ENCODE measurements at places on chromosomes 2 and 18.

GRCh38 chr2:133633881-133634409 lies 65.7 kb upstream of the NCKAP5 start:
- DNase-seq, result no peak

GRCh38 chr2:139142252-139142880 lies 362.2 kb upstream of the NXPH2 start:
- DNase-seq, result peak; percentile 30

- DNase-seq, result no peak
These were observed 95.8 kb upstream of the SMAD2 start for GRCh38 chr18:48026216-48026615.

- DNase-seq, result no peak
These were observed 52.2 kb downstream of the COLEC12 start for GRCh38 chr18:448116-448790.

DNA sequence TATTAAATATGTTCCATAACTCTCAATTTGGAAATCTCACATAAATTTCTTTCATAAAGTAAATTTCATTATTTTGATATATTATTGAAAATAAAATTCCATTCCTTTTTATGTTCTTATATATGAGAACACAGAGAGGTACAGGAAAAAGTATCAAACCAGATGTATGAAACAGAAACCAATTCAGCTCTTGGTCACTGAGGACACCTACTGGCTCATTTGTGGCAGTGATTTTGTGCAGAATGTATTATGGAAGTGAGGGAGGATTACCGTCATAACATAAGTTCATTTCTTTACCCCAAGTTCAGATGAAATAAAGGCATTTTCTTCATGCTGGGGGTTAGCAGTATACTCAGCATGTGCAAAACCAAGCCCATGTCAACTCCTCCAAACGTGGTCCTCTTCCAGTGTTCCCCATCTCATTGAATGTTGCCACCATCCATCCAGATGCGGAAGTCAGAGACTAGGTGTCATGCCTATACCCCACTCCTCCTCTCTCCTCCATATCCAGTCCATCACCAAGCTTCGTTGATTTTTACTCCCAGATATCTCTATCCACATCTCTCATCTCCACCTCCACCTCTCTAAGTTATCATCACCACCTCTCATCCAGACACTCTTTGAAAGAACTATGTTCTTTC lies 41.7 kb upstream of the MALL start:
- peak; percentile 71 for DNase-seq

- DNase-seq, result no peak
These were observed 70.7 kb downstream of the PRELID3A start for GRCh38 chr18:12478269-12479047.

- DNase-seq, result no peak
These were observed 29.3 kb downstream of the PELI1 start for GRCh38 chr2:64114912-64115277.

All from urothelium cell line (cell line).